Neuronal stem cell (in vitro differentiated cells): ENCODE measurements at places on chromosomes 3 and 15.
A peak's percentile ranks its signal among the peaks of the same experiment; 100 is the strongest.

GRCh38 chr3:65732051-65732935, 306.4 kb downstream of the MAGI1 start:
- peak; percentile 72 for DNase-seq

GRCh38 chr3:36548712-36549111, 168.4 kb downstream of the STAC start:
- DNase-seq, result no peak

DNA sequence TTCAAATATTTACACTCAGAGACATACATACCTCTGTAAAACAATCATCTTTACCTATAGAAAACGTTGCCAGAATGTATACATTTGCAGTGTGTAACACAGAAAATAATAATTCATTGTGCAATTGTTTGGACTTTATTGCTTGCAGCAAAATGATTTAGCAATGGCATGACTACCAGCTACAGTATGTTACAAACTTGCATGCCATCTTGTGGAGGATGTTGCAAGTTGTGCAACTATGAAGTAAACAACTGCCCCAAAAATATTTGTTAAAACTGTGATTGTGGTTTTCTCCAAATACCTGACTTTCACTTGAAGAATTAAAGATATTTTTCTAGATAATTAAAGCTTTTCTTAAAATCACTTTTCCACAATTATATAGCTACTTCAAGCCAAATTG, 27.1 kb upstream of the C3orf49 start:
- DNase-seq, result no peak

DNA sequence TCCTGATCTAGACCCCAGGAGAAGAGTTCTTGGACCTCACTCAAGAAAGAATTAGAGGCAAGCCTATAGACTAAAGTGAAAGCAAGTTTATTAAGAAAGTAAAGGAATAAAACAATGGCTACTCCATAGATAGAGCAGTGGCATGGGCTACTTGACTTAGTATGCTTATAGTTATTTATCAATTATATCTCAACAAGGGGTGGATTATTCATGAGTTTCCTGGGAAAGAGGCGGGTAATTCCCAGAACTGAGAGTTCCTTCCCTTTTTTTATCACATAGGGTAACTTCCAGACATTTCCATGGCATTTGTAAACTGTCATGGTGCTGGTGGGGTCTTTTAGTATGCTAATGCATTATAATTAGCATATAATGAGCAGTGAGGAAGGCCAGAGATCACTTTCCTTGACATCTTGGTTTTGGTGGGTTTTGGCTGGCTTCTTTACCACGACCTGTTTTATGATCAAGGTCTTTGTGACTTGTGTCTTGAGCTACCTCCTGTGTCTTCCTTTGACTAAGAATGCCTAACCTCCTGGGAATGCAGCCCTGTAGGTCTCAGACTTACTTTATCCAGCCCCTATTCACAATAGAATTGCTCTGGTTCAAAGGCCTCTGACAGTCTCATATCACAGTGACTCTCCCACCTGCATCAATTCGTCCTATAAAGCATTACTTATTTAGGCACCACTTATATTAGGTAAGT, 35.3 kb upstream of the PLSCR2 start:
- DNase-seq, result no peak

- DNase-seq, result no peak
These were observed 212.3 kb upstream of the CFAP20DC start for GRCh38 chr3:59262076-59262498.

DNA sequence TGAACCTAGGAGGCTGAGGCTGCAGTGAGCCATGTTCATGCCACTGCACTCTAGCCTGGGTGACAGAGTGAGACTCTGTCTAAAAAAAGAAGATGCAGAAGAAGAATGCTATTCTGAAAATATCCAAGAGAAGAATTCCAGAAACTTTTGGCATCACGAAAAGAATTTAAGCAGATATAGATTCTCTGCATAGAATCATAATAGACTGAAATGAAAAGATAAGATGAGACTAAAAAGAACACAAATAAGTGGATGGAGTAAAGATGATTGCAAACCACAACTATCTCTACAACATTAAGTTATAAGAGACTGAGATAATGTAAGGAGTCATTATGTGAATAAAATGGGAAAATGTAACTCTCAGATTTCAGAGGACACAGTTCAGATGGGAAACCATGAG, 140.7 kb upstream of the TMC3 start:
- no peak for DNase-seq

- no peak for DNase-seq
These were observed 336.1 kb downstream of the ARRDC4 start for GRCh38 chr15:98296653-98297052.

GRCh38 chr15:90982135-90982534, 12.2 kb downstream of the PRC1 start:
- no peak for DNase-seq

DNA sequence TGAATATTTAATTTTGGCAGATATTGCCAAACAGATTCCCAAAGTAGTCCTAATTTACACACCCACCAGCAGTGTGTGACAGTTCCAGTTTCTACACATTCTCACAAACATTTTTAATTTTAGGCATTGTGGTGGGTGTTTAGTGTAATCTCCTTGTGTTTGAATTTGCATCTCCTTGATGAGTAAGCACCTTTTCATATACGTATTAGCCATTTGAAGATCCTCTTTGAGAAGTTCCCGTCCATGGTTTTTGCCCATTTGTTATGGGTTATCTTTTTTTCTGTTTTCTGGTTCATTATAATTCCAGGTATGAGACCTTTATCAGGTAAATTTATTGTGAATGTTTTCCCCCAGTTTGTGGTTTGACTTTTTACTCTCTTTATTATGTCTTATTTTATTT, 2.3 kb upstream of the TM4SF19 start:
- no peak for DNase-seq

GRCh38 chr3:140376136-140376889, 301.6 kb upstream of the TRIM42 start:
- no peak for DNase-seq

- DNase-seq, result no peak
These were observed 294.4 kb downstream of the OCA2 start for GRCh38 chr15:27804569-27805260.

DNA sequence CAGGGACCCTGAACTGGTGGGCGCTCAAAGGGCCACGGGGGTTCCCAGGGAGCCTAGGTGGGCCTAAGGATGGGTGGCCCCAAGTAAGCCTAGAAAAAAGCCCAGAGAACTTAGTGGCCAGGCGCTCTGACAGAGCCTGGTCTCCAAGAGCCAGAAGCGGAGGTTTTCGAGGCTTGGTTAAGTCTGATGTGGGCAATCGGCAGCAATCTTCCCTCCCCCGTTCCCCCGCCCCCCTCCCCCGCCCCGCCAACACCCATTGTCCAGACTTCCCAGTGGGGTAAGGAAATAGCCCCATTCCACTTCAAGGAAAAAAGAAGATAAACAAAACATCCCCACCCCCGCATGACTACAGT, 6.7 kb downstream of the EOMES start:
- no peak for DNase-seq

DNA sequence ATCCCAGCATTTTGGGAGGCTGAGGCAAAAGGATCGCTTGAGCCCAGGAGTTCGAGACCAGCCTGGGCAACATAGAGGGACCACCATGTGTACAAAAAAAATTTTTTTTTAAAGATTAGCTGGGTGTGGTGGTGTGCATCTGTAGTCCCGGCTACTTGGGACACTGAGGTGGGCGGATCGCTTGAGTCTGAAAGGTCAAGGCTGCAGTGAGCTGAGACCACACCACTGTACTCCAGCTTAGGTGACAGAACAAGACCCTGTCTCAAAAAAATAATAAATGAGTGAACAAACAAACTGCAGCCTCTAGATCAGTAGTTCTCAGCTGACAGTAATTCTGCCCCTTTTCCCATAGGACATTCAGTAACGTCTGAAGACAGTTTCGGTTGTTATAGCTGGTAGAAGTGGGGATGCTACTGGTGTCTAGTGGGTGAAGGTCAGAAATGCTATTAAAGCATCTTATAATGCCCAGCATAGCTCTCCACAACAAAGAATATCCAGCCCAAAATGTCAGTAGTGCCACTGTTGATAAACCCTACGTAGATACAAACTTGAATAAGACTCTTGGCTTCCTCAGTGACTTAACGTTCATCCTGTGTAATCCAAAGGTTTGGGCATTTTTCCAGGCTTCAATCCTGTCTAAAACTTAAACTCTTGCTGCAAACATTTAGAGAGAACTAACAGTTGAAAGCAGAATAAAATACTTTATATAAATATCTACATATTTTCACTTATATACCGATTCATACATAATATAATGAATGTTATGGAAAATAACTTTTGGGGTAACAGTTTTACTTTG, 10.6 kb downstream of the SMC4 start:
- no peak for DNase-seq

DNA sequence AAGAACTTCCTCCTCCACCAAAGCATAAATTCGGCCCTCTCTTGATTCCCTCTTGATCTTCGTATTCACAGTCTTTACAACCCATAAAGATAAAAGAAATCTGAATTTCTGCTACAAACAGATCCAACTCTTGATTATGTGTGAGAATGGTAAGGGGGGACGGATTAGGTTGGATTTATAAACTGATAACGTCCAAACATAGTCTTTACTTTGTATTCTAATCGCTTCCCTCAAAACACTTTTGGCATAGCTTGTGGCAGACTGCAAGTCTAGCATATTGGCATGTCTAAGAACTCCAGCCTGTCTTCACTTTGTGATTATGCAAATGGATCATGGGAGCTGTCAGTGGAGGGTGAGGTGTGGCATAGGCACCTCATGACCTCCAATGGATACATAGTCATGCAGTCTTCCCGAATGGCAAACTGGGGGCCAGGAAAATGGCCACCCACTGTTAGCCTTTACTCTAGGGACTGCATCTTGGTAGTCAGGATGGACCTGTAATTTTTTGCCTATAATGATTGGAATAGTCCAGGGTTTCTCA, 24.3 kb upstream of the GPR171 start:
- DNase-seq, result no peak
